ENCODE measurements at places on chromosomes 7 and 10.

- DNase-seq: no peak
Measured at GRCh38 chr10:61529208-61529607, 76.0 kb upstream of the TMEM26 start.

DNA sequence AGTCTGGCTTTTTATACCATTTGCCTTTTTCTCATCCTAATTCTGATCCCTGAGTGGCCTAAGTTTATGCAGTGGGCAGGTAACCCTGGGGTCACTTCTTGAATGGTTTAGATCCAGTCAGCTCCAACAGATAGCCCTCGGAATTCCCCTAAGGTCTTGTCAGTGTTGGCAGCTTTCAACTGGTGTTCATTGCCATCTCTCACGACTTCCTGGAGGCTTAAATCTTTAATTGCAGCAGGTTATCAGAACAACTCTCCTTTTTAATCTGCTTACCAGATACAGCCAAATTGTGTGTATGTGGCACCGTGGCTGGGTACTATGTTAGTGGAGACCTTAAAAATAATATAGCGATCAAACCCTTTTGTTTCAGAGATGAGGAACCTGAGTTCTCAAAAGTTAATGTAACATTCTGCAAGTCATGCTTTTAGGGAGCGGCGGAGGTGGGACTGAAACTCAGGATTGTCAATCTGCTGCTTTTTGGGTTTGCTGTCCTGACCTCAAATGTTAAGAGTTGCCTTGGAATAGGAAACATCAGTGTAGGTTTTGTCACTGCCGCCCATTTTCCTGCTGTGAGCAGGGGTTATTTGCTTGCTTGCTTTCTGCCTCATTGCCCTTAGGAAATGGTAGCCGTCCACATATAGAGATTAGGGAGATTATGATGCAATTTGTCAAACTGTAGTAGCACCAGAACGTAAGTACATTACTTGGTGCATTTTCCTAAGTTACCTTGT lies 818 bp downstream of the DLD start:
- peak; percentile 15 for DNase-seq

GRCh38 chr10:65891073-65891981 lies 1034.5 kb upstream of the LRRTM3 start:
- DNase-seq: no peak

- DNase-seq: no peak
Measured at GRCh38 chr7:5633161-5634106, 148.0 kb downstream of the RNF216 start.

- no peak for DNase-seq
Measured at GRCh38 chr7:152443586-152443985, 7.8 kb upstream of the KMT2C start.

- DNase-seq: no peak
Measured at GRCh38 chr10:85598646-85599045, 767.9 kb downstream of the GRID1 start.

GRCh38 chr10:121846555-121846954 lies 81.3 kb downstream of the ATE1 start:
- no peak for DNase-seq

DNA sequence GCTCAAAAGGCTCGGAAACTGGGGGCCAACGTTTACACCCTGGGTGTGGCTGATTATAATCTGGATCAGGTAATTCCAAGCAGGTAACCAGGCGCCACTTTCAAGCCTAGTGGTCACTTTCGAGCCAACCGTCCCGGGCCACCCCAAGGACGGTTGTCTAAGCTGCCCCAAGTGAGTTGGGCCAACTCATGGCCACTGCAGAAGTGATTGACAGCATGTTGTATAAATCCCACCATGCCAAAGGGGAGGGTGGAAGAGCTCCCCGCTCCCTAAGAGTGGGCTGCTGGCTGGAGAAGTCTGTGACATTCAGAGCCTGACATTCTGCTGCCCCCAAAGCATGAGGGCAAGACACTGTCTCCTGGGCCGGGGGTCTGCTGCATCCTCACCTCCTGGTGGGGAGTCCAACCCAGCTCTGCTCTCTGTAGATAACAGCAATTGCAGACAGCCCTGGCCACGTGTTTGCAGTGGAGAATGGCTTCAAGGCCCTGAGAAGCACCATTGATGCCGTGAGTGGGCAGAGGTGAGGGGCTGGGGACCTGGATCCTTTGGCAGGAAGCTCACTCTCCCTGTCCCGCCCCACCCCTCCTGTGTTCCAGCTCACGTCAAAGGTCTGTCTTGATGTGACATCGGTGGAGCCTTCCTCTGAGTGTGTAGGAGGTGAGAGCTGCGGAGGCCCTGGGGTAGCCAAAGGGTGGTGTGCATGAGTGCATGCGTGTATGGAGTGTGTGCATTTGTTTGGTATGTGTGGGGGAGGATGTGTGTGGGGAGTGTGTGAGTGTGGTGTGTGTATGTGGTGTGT lies 10.8 kb downstream of the ANTXRL start:
- no peak for DNase-seq

DNA sequence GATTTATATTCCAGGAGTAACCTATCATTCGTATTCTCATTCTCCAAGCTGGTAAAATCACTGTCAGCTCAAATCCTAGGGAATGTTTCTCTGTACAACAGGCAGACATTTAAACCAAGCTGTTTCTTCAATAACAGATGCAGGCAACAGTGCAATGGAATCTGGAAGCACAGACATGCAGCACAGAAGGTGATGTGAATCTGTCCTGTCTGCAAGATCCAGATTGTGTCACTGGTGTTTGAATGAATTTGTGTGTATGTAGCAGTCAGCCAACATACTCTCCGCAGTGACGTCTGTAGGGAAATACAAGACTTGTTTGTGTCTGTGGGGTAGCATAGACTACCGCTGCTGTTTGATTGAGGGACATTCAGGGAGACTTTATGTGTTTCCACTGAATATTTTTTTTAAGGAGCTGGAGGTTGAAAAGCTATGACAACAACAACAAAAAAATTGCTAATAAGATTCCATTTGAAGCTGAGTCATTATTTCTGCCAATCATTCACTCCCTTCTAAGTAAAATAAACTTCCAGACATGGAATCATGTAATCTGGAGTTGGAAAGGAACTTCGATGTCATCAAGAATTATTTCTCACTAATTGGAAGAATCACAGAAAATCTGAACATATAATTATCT lies 122.9 kb upstream of the MYO3A start:
- no peak for DNase-seq

GRCh38 chr10:129621693-129622092 lies 154.7 kb downstream of the MGMT start:
- DNase-seq: peak; percentile 9

DNA sequence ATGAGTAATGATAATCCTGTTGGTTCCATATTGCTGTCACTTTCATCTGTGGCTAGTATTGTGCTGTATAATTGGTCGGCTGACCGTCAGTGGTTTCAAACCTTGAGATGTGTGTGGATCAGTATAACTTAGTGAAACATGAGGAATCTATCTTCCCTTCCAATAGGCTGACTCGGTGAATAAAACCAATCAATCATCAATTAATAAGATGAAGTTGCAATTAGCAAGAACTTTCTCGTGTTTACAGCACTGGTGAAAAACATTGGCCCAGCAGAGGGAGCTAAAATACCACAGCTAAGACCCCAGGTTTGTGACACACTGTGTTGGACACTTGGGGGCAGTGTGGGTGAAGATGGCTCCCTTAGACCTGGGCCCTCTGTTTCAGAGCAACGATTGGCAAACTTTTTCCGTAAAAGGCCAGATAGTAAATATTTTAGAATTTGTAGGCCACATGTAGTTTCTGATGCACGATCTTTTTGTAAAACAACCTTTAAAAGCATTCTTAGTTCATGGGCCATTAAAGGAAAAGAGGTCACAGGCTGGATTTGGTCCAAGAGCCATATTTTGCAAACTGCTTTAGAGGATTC lies 47.8 kb downstream of the STRA8 start:
- peak; percentile 74 for DNase-seq

DNA sequence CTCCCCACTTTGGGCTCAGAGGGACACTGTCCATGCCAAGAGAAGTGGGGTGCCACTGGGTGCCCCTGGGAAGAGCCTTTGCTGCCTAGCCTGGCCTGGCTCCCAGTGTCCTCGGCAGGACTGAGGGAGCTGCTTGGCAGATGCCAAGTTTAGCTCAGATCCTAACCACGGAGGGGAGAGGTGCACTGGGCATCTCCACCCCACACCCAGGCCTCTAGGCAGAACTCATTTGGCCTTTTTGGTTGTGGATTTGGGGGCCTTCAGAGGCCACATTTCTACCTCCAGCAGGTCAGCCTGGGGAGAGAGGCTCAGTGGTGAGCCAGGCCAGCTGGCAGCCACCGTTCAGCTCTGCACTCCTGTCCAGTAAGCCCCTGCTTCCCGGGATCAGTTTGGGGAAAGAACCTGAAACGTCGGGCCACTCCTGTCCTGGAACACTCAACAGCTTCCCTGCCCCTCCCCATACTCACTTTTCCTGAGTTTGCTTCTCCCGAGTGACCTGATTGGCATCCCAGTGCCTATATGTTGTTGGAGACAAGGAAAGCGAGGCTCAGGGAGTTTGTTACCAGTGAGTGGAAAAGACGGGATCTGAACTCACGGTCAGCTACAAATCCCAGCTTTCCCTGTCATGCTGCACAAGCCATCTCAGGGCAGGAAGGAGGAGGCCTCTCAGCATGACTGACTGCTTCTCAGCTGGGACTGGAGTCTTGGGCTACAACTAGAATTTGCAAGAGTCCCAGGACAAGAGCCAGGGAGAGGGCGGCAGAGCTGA lies 11.2 kb upstream of the CXCL12 start:
- no peak for DNase-seq

- DNase-seq: peak; percentile 69
Measured at GRCh38 chr10:34031400-34031799, 696.9 kb upstream of the NRP1 start.

- DNase-seq: no peak
Measured at GRCh38 chr7:1127001-1127400, 33.0 kb downstream of the ZFAND2A start.

DNA sequence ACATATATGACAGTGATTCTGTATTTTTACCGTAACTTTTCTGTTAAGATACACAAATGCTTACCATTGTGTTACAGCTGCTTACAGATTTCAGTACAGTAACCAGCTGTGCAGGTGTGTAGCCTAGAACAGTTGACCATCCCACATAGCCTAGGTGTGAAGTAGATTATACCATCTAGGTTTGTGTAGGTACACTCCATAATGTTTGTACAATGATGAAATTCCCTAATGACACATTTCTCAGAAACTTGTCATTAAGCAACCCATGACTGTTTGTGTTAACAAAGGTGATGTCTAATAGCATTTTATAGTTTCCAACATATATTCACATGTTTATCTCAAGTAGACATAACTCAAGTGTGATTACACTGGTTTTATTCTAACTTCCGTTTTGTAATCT lies 218.5 kb downstream of the PLXDC2 start:
- DNase-seq: no peak

DNA sequence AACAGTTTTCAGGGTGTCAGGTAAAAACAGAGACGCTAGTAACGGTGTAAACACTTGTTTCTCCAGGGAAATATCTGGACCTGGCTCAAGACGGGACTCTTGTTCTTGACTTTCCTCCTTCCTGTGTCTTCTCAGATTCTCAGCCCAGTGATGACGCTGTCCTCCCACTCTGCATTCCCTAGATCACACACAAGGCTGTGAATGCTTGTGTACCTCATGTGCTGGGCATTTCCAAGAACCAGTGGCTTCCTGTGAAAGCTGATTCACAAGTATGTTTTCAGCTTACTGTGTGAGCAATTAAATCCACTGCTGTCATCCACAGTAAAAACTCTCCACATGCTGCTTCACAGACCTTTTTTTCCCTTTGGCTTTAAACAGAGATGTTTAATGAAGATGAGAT lies 193.8 kb upstream of the DPP6 start:
- no peak for DNase-seq

- DNase-seq: no peak
Measured at GRCh38 chr10:94133239-94133638, 139.5 kb downstream of the PLCE1 start.

- DNase-seq: no peak
Measured at GRCh38 chr10:80539421-80540031, 1.8 kb downstream of the SH2D4B start.

DNA sequence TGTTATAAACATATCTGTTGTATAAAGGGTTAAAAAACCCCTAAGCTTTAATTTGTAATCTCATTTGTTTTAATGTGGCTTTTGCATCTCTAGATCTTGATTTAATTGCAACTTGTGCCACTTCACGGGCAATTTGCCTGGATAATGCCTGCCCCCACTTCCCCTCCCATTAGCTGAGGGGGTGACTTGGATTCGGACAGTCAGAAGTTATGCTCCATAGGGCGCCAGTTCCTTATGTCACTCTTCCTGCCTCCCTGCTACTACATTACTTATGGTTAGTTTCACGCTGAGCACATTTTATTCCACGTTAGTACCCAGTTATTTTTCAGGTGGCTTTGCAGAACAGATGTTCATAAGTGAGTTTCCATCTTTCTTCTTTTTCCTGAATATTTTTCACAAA lies 1015.2 kb upstream of the PHF14 start:
- DNase-seq: no peak

GRCh38 chr10:45439365-45439764 lies 65.3 kb downstream of the ALOX5 start:
- DNase-seq: no peak

GRCh38 chr10:50511492-50512213 lies 112.1 kb downstream of the SGMS1 start:
- peak; percentile 18 for DNase-seq

GRCh38 chr10:72690071-72690755 lies 1.7 kb upstream of the MCU start:
- no peak for DNase-seq

DNA sequence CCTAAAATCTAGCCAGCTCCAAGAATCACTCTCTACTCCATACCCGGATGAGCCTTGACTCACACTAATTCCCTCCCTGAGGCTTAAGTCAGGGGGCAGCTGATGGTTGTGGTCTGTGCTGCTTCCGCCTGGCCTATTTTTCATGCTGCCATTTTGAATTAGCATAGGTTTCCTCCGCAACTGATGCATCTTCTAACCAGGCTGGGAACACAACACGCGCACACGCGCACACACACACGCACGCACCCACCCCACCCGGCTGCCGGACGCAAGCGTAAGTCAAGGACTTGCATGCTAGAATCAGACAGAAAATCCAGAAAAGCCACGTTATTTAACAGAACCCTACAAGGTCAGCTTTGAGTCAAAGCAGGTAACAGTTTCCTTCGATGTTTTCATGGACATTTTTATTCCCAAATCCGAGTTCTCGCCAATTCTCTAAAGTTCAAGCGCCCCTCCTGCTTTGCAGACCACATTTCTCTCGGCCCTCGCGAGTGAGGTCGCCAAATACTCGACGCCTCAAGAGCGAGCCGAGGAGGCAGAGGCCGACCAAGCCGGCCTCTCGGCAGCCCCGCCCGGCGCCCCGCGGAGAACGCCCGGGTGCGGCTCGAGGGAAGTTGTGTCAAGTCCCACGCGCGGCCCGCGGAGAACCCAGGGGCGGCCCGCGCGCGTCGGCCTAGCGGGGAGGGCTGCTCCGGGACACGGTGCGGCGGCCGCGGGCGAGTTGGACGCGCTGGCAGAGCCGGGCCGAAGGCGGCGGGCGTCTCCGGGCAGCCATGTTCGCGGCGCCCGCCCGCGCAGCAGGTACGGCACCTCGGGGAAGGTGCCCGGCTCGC lies 961 bp downstream of the SCRN1 start:
- DNase-seq: peak; percentile 44

GRCh38 chr10:97779492-97779891 lies 7.7 kb upstream of the SFRP5 start:
- no peak for DNase-seq
